Motor neuron (in vitro differentiated cells): ENCODE measurements at places on chromosomes 2 and 18. TPM values are rescaled to one million over a fixed set of nuclear protein-coding genes. Genes with fewer than 3 reads are reported as not detected.

Gene SF3B1
- total RNA-seq, result 216 and 217 TPM in 2 replicates

Gene TUBA3E
- 0.11 and 0.19 TPM in 2 replicates for total RNA-seq

Gene APLF
- 3.9 and 4.1 TPM in 2 replicates for total RNA-seq

Gene BMP10
- total RNA-seq, result 1.0 TPM in 1 of 2 replicates, not detected in the other

Gene CD226
- 0.47 and 0.69 TPM in 2 replicates for total RNA-seq

Gene B4GALT6
- total RNA-seq, result 11.4 and 15.1 TPM in 2 replicates

Gene MROH2A
- 0.31 TPM in 1 of 2 replicates, not detected in the other for total RNA-seq

Gene IL1F10
- total RNA-seq, result not detected in 2 replicates

Gene TMEM198
- 4.8 and 5.5 TPM in 2 replicates for total RNA-seq

Gene CTLA4
- 0.19 TPM in 2 replicates for total RNA-seq

GRCh38 chr2:106058469-106059137 lies 135.5 kb downstream of the UXS1 start:
- no peak for ATAC-seq

- ATAC-seq, result no peak
Measured at GRCh38 chr2:49122107-49122506, 32.2 kb downstream of the FSHR start.

GRCh38 chr2:113116100-113116958 lies 11.1 kb upstream of the IL1RN start:
- ATAC-seq, result no peak

DNA sequence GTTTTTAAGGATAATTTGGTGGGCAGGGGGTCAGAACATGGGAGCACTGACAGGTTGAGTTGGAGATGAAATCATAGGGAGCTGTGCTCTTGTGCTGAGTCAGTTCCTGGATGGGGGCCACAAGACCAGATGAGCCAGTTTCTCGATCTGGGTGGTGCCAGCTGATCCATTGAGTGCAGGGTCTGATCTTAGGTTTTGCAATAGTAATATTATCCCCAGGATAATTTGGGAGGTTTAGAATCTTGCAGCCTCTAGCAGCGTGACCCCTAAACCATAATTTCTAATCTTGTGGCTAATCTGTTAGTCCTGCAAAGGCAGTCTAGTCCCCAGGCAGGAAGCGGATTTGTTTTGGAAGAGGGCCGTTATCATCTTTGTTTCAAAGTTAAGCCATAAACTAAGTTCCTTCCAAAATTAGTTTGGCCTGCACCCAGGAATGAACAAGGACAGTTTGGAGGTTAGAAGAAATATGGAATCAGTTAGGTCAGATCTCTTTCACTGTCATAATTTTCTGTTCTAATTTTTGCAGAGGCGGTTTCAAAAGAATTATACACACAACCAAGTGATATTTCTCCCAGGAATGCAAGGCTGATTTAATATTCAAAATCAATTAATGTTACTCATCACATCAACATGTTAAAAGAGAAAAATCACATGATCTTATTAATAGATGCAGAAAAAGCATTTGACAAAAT lies 23.0 kb downstream of the DBI start:
- no peak for ATAC-seq

DNA sequence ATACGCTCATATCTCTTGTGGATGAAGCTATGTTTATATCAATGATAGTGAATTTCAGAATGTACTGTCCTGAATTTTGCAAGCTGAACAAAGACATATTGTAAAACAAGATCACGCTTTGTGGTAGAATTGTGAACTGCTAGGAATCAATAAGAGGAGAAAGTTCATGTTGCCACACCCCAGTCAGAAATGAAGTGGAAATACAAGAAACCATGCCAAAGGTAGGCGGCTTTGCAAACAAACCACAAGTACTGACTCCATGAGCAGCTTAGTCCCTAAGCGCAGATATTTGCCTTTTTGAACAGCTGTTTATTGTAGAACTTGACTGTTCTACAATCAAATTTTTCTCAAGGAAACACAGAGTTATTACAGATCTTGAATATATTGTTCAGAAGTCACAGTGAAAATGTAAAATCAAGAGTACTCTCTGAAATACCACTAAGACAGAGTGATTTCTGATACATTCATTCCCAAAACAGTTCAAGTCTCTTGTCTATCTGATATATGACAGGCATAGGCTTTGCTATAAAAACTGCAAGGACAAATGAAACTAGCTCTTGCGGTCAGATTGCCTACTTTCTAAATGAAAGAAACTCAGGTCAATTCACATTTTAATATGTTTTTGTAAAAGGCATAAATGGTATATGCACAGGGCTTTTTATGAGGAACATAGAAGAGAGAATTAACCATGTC lies 120.9 kb upstream of the CDH19 start:
- no peak for ATAC-seq

GRCh38 chr18:50115095-50115494 lies 79.9 kb downstream of the MYO5B start:
- no peak for ATAC-seq

DNA sequence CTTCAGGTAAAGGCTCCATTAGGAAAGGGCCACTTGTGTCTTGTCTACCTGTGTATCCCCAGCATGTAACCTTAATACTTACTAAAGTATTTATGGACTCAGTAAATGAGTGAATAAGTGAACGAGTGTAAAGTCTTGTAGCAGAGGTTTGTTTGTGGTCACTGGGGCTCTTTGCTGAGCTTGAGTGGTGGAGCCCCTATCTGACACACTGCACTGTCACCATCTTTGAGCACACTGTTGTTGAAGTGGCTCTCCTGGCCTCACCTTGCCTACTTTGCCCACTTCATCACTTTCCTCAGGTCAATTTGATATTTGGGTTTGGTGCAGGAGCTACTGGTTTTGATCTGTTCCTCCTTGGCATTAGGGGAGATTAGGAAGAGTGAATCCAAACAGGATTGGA lies 39.3 kb upstream of the ZEB2 start:
- no peak for ATAC-seq
